ENCODE measurements at places on chromosomes 7 and 10.
A peak's percentile ranks its signal among the peaks of the same experiment; 100 is the strongest.

DNA sequence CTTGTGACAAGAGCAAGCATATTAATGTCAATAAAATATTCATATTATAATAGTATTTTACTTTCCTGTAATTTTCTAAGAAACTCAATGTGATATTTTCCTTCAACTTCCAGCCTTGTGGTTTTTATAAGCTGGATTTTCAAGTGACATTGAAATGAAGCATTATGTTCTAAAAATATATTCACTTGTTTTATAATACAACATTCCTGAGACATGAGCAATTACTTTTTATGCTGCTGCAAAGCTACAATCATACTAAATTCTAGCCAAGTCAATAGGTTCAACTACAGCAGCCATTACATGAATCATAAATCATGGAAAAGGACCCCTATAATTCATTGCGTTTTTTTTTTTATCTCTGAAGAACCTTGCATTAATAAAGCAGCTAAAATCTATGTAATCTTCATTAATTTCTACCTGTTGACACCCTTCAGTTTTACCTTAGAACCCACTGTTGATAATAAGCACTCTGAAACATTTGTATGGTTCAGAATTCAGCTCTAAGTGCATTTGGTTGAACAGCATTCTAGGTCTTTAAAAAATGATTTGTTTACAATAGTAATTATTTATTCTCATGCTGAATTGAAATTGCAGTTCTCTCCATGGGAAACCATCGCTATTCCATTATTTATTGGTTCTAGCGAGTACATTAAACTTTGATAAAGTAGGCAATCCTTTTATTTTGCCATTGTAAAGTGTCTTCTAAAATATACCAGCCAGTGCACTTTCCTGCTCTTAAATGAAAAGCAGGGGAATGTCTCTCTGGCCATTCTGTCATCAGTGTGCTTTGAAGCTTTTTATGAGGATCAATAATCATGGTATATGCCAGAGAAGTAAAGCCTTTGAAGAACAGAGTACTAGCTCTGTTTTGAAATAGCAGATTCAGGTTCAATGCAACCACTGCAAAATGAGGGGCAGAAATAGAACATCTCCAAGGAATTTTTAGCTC lies 132.6 kb downstream of the GNAT3 start:
- DNase-seq = no peak

- no peak for DNase-seq
Measured at GRCh38 chr7:70154521-70155180, 556.4 kb downstream of the AUTS2 start.

- DNase-seq = peak; percentile 72
Measured at GRCh38 chr7:16062269-16062668, 359.1 kb downstream of the CRPPA start.

DNA sequence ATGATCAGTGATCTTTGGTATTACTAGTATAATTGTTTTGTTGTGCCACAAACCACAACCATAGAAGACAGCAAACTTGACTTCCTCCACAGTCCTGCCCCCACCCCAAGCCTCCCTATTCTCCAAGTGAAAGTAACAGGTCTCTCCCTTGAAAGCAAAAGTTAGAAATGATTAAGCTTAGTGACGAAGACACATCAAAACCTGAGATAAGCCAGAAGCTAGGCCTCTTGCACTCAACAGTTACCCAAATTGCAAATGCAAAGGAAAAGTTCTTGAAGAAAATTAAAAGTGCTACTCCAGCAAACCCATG lies 7.5 kb downstream of the SAR1A start:
- DNase-seq = no peak

DNA sequence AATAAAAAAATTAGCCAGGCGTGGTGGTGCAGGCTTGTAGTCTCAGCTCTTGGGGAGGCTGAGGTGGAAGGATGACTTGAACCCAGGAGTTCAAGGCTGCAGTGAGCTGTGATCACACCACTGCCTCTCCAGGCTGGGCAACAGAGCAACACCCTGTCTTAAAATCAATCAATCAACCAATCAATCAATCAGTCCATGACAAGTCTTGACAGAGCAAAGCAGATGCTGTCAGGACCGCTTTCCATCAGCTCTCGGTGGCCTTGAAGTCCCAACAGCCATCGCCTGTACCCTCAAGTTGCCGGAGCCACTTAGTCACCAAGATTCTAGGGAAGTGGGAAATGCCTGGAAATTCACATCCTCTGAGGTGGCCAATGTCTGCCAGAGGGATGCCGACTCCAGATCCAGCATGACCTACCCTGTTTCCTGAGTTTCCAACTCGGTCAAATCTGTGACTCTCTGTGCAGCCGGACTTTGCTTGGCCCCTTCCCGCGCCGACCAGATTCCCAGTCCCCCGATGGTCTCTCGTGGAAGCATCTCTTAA lies 871 bp upstream of the CCL24 start:
- no peak for DNase-seq

DNA sequence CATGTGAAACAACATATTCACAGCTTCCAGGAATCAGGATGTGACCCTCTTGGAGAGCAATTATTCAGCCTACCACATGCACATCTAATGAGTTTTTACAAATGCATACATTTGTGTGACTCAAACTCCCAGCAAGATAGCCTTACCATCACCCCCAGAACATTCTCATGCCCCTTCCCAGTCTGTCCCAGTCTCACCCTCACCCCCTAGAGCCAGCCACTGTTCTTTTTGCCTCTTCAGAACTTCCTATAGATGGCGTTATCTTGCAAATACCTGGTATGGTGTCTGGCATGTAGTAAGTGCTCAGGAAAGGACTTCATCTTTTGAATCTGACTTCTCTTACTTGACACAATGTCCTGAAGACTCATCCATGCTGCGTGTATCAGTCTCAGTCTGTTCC lies 23.9 kb upstream of the AOC1 start:
- no peak for DNase-seq

GRCh38 chr7:21092766-21093702 lies 306.3 kb upstream of the SP8 start:
- DNase-seq = no peak

GRCh38 chr10:70765794-70766594 lies 19.2 kb downstream of the TBATA start:
- no peak for DNase-seq

- no peak for DNase-seq
Measured at GRCh38 chr7:151167197-151167961, at the start of gene GBX1. GBX1 (minus strand) TSS chr7:151167694; CDS start chr7:151167548, 146 bp downstream.

Measured in smooth muscle cell of the brain vasculature (primary cell).